ENCODE measurements at places on chromosomes 16 and 17.

GRCh38 chr17:48901241-48901640 lies 7.0 kb upstream of the UBE2Z start:
- DNase-seq: no peak

DNA sequence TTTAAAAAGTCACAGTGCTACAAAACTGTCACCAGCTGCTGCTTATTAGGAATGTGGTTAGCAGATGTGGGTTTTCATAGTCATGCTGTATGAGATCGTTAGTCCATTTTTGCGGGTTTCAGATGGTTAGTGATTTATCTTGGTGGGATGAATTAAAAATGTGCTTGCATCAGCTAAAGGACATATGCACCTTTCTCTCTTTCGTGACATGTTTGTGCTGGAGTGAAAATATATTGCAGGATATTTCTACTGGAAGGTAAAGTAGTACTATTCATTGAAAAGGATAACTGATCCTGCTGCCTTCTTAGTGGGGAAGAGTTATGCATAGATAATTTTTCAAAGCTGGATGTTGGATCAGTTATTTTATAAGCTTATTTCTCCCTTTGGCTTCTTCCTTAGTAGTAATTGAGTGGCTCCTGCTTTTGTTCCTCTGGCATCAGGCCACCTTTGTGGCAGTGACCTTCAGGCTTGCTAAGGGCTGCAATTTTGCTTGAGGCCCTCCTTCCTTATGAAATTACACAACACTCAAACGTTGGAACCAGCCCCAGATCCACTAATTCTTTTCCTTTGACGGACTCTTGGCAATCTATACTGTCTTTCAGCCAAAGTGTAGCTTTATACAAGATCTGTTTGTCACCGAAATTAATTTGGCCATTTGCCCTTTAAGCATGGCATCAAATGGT lies 7.5 kb upstream of the SNTB2 start:
- no peak for DNase-seq

- DNase-seq: no peak
Measured at GRCh38 chr17:1709403-1709951, 700 bp downstream of the TLCD2 start.

GRCh38 chr16:49498666-49499413 lies 125.2 kb downstream of the C16orf78 start:
- DNase-seq: no peak

GRCh38 chr17:17684906-17685774 lies 3.9 kb downstream of the RAI1 start:
- no peak for DNase-seq

DNA sequence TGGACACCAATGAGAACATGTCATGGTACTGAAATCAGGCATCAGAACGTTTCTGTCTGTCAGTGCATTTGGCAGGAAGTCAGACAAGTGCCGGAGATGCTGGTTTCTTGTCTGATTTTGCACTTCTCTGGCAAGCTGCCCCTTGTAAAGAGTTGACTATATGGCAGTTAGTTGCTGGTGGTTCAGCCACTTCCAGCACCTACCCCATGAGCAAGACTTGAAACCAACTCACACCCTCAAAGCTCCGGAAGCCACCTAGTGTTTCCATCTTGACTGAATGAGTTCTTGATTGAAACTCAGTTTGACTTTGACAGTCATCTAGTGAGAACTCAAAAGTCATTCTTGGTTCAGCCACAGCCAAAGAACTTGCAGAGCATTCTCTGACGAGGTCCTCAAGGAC lies 225.1 kb downstream of the SPECC1 start:
- DNase-seq: no peak

GRCh38 chr16:50235581-50235980 lies 30.8 kb upstream of the ADCY7 start:
- DNase-seq: no peak

DNA sequence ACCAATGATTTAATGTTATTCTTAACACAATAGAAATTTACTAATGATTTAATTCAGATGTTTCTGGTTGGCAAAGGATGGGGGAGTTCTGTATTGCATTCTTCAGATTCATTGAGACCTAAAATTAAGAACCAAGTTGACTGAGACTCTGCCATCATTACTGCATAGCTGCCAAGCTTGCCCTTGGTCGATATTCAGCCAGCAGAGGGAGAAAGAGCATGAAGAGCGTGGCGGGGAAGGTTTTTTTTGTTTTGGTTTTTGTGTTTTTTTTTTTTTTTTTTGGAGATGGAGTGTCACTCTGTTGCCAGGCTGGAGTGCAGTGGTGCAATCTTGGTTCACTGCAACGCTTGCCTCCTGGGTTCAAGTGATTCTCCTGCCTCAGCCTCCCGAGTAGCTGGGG lies 659.4 kb upstream of the EEF2KMT start:
- DNase-seq: no peak

- no peak for DNase-seq
Measured at GRCh38 chr17:28737770-28738679, 5.8 kb upstream of the TRAF4 start.

DNA sequence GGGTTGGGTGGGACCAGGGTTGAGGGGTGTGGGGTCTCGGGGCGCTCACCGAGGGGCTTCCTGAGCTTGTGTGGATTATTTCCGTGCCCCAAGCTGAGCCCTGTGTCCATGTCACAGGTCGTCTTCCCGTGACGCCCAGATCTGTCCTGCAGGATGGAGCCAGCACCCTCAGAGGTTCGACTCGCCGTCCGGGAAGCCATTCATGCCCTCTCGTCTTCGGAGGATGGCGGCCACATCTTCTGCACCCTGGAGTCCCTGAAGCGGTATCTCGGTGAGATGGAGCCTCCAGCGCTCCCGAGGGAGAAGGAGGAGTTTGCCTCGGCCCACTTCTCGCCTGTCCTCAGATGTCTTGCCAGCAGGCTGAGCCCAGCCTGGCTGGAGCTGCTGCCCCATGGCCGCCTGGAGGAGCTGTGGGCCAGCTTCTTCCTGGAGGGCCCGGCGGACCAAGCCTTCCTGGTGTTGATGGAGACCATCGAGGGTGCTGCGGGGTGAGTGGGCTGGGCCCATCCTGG lies 1.0 kb downstream of the TELO2 start:
- DNase-seq: no peak

- DNase-seq: no peak
Measured at GRCh38 chr17:80856863-80857755, 134.5 kb upstream of the CHMP6 start.

GRCh38 chr16:21159281-21159951 lies 942 bp downstream of the LDAF1 start:
- no peak for DNase-seq

DNA sequence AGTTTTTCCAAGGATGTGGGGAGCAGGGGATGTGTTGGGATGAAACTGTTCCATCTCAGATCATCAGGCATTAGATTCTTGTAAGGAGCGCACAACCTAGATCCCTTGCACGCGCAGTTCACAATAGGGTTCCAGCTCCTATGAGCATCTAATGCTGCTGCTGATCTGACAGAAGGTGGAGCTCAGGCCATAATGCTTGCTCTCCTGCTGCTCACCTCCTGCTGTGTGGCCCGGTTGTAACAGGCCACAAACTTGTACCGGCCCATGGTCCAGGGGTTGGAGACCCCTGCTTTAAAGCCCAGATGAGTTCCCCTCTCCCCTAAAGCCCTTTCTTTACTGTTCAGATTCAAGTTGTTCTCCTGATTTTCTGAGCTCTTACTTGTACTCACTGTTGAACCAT lies 44.8 kb downstream of the RNF135 start:
- DNase-seq: no peak

DNA sequence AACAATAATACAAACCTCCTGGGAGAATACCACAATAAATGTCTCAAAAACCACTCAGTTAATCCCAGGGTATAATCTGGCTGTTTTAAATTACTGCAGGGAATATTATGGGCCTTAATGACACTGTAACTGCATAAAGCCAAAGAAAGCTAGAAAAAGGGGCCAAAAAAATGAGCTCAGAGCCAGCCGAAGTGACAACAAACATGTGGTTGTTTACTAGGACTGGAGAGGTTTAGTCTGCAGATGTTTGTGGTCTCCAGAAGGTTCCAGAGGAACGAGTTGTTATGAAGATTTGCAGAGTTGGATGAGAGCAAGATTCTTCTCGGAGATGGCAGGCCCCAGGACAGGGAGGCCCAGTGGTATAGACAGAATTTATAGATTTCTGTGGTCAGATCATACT lies 97.1 kb upstream of the AKTIP start:
- DNase-seq: no peak

- no peak for DNase-seq
Measured at GRCh38 chr16:17926461-17926860, 410.1 kb downstream of the NPIPA8 start.

DNA sequence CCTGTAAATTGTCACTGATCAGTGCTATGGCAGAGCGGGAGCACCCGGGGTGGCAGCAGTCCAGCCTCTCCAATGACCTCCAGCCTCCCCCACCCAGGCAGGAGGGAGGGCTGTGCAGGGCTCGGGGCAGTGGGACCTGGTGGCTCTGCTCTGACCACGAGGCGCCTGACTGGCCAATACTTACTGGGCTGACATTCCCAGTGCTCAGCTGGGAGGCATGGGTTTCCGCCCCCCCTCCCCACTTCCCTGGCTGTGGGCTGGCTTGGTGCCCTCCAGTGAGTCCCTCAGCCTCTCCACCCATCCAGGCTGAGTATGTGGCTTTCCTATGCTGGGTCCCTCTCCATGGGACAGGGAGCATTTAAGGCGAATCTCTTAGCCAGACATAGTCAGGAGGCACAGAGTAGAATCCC lies 2.7 kb downstream of the SOCS3 start:
- no peak for DNase-seq

DNA sequence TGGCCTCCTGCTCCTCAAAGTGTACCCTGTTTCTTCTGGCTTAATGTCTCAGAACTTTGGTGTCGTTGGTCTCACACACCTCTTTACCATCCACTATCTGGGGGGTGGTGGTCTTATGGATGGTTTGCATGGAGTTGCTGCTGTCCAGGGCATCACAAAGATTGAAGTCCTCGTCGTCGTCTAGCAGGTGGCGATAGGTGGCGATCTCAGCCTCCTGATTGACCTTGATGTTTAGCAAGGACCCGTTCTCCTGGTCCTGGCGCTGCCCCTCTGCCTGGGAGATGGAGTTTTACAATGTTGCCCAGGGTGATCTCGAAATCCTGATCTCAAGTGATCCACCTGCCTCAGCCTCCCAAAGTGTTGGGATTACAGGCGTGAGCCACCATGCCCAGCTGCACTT lies 31.1 kb upstream of the HELZ start:
- no peak for DNase-seq

- no peak for DNase-seq
Measured at GRCh38 chr17:60321336-60322055, 70.4 kb downstream of the USP32 start.

GRCh38 chr16:23836404-23837311 lies 875 bp downstream of the PRKCB start:
- no peak for DNase-seq

DNA sequence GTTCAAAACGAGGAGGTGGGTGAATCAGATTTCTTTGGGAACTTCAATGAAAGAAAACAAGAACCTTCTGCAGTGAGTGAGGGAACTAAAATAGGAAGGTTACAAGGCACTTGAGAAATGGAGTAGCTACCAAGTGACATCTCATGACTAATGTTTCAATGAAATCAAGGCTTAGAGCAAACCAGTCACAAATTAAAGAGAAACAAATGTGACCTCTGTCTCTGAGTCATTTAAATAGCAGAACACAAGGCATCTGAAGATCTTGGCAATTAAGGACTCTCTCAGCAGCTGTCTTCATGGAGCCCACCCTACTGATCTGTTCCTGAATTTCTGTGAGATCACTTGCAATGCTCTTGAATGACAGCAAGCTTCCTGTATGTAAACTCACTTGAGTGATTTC lies 109.5 kb downstream of the CDH11 start:
- DNase-seq: no peak

DNA sequence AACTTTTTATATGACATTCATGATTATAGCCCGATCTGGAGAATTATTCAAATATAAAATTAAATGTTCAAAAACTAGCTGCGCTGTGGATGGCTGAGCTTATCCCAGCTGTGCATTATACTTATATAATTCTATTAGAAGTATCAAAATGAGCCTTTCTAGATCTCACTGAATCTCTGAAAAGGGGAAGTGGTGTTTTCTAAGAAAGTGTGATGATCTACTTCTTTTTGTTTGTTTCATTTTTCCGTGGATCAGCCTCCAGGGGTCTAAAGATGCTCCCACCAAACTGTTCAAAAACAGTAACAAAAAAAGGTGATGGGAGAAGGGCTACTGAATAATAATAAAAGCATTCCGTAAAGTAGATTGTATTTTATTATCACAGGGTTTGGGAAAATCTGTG lies 411.3 kb upstream of the PSMD7 start:
- DNase-seq: no peak

GRCh38 chr17:18040261-18040858 lies 1.2 kb downstream of the GID4 start:
- DNase-seq: no peak

DNA sequence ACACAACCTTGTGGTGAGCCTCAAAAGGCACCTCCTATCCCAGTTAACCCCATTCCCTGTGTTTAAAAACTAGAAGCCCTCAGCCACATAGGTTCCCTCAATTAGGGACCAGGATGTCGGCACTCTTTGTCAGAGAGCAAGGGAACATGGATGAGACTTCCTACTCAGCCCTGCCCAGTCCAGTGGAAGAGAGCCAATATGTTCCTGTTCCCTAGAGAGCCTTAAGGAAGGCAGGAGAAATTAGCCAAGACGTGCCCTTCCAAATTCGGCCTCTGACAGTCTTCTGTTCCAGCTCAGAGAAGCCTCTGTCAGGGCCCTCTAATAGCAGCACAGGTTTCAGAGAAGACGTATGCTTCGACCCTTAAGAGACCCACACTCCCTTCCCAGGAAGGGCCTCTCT lies 14.6 kb upstream of the DHRS13 start:
- DNase-seq: no peak

- DNase-seq: no peak
Measured at GRCh38 chr16:49019081-49019633, 262.5 kb downstream of the CBLN1 start.

GRCh38 chr17:21463779-21464407 lies 87.7 kb downstream of the KCNJ12 start:
- DNase-seq: no peak

- DNase-seq: no peak
Measured at GRCh38 chr17:12877953-12878669, 88.8 kb downstream of the ARHGAP44 start.

DNA sequence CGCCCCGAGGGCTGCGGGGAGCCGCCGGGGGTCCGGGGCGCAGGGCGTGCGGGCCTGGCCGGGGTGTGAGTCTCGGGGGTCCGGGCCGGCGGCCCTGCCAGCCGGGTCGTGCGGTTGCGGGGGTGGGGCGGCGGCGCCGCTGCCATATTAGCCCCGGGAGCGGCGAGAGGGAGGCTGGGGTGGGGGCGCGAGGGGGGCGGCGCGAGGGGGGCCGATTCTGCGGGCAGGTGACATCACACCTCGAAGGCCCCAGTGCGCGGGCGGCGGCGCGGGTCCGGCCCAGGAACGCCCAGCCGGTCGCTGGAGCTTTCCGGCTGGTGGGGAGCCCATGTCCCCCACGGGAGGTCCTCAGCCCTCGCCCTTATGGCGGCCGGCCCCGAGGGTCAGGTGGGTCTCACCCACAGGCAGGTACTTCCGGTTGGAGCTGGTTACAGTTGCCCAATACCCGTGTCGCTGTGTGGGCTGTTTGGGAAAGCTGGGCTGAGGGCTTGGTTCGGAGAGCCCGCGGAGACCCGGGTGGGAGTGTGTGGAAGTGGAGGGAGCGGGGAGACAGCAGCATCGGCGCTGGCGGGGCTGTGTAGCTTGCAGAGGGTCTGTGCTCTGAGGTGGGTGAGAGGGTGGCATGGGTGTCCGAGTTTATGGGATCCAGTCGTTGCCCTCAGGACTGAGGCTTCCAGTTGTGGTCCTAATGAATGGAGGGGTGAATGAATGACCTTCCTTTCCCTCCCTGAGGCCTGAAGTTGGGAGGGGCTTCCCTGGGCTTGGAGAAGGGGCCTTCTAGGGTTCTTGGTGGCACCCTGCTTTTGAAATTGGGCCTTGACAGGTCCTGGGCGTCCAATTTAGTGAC lies 804 bp downstream of the ATP6V0C start:
- DNase-seq: no peak

- no peak for DNase-seq
Measured at GRCh38 chr16:54938212-54939028, 7.8 kb downstream of the IRX5 start.
